Mesendoderm (in vitro differentiated cells): ENCODE measurements at places on chromosomes 13 and 19.
A peak's percentile ranks its signal among the peaks of the same experiment; 100 is the strongest.

DNA sequence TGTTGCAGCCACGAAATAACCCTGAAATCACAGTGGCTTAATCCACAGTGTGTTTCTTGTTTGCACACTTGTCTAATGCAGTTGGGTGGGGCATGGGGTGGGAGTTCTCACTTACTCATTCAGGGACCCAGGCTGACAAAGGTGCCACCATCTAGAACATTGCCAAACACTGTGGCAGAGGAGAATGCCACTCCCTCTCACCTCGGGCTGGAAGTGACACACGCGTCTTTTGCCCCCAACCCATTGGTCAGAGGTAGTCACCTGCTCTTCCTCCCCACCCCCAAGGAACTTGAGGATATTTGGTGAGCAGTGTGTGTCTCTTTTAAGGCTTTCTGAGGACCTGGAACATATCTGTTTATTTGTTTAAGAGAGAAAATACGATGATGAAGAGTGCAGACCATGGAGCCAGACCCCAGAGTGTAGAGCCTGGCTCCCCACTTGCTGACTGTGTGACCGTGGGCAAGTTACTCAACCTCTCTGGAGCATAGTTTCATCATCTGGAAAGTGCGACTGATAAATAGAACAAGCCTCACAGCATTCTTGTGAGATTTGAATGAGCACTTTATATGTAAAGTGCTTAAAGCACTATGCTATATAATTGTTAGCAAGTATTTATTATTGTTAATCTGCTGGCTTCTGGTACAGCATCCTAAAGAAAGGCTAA lies 17.4 kb downstream of the GPR183 start:
- DNase-seq: no peak

GRCh38 chr19:30085394-30085793 lies 143.4 kb downstream of the URI1 start:
- peak; percentile 59 for DNase-seq

DNA sequence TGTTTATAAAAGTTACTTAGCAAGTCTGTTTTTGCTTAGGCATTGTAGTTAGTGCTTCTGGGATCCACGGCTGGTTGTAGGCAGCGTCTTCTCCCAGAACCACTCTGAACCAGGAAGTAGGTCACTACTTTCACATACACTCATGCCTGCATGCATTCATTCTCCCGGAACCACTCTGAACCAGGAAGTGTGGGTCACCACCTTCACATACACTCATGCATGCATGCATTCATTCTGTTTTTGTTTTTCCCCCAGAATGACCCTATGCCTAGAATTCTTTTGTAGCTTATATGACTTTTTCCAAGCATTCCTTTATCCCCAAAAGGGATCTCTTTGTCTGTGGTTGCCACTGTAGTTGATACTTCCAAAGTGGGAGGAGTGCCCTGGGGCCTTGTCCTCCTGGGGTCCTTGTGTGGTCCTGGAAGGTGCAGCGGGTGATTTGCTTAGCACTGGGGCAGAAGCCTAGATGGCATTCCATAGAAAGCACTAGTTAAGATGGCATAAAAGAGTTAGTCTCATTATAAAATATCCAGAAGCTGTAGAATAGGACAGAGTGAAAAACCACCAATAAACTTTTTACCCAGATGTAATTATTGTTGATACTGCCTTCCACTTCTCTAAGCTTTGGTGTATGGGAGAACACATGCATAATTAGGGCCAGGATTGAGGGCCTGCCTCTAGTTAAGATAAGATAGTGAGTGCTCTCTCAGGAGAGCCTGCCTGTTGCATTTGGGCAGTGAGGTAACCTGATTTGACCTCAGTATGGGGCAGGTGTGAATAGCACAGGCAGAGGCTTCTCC lies 68.6 kb upstream of the TEX29 start:
- DNase-seq: peak; percentile 80

GRCh38 chr13:42239644-42240043 lies 32.3 kb upstream of the AKAP11 start:
- DNase-seq: peak; percentile 5
